ENCODE measurements at places on chromosomes 1 and 21.

DNA sequence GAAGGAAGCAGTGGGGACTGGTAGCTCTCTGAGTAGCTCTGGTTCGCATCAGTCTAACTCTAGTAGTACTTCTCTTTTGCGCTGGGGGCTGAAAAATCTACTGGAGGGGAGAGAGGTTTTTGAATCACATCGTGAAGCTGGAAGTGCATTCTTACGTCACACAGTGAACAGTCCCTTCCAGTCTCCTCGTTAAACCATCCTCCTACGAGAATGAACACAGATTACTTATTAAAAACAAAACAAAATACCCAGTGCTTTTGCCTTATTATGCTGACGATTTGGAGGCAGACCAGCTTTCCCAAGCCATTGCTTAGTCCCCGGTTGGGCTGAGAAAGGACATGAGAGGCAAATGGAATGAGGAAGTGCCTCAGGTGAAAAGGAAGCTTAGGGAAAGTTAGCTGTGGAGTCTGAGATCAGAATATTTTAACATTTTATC lies 16.1 kb downstream of the HUNK start:
- no peak for DNase-seq

- DNase-seq = no peak
Observed at GRCh38 chr1:89781494-89782126, 39.2 kb upstream of the LRRC8D start.

DNA sequence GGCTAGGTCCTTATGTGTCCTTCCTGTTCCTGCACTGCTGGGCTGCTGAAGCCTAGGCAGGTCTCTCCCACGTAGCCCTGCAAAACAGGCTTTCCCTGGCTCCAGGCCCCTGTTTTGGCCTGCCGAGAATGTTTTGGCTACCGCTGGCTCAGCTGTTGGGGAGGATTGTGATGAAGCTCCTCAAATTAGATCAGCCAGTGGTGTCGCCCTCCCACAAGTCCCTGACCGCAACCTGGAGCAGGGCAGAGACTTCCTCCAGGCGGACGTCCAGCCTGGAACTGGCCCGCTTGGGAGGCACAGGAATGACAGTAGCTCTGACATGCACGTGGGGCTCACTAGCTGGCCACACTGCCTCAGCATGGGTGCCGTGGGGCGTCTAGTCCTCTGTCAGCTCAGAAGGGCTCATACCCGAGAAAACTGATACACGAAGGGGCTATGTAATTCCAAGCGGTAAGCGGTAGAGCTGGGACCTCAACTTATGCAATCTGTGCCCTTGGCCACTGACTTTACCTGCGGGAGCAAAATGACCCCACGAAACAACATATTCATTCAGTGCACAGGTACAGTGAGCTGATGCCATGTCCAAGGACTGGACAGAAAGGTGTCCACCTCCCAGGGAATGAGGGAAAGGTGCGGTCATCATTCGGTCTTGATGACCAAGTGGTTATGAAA lies 26.6 kb downstream of the DHRS3 start:
- DNase-seq = no peak

DNA sequence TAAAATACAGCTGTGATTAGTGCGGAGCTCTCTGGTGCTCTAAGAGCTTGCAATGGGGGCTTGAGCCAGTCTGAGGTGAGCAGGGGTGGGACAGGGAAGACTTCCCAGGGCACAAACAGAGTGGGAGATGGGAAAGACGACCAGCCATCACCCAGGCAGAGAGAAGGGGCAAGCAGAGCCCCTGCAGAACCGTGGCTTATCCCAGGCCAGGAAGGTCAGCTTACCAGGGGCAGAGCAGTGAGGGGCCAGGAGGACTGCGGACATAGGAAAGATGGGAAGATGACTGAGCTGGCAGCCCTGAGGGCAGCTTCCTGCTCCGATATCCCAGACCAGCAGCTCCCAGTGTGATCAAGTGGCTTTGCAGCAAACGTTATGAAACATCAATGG lies 55.4 kb upstream of the IFFO2 start:
- no peak for DNase-seq

DNA sequence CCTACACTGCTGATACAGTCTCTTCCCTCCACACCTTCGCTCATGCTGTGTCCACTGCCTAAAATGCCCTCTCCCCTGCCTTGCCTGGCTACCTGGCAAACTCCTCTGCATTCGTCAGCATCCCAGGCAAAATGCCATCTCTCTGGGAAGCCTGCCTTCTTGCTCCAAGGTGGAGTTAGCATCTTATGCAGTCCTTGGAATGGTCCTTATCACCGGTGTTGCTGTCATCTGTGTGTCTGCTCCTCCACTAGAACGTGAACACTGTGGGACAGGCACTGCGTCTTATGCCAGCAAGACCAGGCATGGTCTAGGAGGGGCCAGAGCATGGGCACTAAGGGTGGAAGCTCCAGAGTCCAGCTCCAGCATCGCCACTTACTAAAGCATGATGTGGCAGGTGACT lies 211.8 kb downstream of the MATN1 start:
- DNase-seq = no peak

DNA sequence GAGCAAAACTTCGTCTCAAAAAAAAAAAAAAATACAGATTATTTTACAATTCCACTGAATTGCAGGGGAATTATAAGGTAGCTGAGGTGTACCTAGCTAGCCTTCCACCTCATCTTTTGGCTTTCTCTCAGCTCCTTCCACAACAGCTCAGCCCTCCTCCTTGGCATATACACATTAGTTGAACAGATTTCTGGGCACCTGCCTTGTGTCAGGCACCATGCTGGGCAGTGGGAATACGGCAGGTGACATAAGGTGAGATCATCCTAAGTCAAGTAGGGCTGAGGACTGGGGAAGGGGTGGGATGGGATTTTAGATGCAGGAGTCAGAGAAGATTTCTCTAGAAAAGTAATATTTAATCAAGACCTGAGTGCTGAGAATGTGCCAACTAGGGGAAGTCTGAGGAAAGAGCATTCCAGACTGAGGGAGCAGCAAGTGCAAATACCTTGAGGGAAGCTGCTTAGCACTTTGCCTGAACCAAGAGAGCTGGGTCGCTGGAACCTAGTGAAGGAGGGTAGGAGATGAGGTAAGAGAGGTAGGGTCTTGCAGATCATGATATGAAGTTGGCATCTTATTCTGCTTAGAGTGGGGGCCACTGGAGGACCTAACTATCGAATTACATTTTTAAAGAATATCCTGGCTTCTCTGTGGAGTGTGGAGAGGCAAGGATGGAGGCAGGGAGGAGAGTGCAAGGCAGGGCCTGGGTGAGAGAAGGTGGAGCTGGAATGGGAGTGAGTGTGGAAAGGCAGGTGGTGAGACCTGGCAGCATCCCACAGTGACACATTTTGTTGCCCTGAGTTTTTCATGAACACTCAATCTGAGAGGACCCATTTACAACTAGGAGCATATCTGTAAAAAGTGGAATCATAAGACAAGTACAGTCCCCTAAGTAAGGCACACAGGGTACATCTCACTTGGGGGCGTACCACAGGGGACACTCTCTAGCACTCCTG lies 28.2 kb downstream of the LAMC2 start:
- DNase-seq = no peak

DNA sequence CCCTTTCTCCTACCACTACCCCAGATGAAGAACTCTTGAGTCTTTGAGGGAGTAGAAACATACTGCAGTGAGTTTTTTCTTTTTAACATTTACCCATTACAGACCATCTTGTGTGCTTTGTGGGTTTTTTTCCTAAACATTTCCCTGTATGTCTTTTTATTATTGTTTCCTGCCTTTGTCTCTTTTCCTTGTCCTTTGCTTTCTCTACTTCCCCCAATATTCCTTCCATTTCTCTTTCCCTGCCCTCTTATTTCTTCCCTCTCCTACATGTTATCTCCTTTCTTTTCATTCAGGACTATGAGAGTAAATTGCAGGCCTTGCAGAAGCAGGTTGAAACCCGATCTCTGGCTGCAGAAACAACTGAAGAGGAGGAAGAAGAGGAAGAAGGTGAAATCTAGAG lies 79.1 kb upstream of the PGD start:
- DNase-seq = no peak

- peak; percentile 60 for DNase-seq
Observed at GRCh38 chr1:163068716-163069115, 445 bp upstream of the RGS4 start.

- DNase-seq = no peak
Observed at GRCh38 chr21:35994613-35995012, 65.7 kb downstream of the SETD4 start.

DNA sequence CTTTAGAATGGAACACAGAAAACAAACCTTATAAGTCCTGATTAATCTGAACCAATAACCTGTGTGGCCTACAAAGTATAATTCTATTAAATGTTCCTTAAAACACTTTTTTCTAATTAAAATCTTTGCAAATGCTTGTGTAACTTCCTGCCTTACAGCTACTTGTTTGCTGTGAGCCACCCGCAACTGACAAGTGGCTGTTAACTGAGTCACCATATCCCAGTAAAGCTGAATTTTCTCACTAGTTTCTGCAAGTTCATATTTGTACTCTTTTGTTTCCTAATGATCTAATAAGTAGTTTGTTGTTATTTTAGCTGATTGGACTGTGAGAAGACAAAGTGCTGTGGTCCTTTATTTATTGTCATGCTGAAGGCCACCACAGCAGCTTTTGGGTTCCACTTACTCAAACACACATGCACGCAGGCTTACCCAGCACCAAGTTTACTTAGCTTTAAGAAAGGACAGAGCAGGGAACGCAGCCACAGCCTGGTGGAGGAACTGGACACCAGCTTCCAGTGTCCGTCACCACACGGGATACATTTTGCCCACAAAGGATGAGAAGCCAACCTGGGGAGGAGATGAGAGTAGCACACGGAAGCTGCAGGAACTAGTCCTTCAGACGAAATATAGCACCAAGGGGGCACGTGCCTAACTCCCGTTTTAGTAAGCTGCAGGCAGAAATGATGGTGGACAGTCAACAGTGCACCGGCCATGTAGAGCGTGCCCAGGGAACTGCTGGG lies 47.8 kb downstream of the LCA5L start:
- peak; percentile 8 for DNase-seq

- DNase-seq = no peak
Observed at GRCh38 chr1:22635436-22635835, 992 bp upstream of the C1QA start.

- no peak for DNase-seq
Observed at GRCh38 chr1:74971982-74972381, 162.2 kb upstream of the LHX8 start.

DNA sequence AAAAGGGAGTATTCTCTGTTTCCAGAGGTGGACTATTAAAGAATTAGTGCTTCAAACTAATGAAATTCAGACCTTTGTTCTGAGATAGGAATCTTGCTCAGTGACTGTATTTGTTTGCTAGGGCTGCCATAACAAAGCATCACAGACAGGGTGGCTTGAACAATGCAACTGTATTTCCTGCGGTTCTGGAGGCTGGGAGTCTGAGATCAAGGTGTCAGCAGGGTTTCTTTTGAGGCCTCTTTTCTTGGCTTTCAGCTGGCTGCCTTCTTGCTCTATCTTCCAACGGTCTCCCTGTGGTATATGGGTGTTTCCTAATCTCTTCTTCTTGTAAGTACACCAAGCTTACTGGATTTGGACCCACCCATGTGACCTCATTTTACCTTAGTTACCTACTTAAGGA lies 264.6 kb upstream of the PROX1 start:
- DNase-seq = no peak

- DNase-seq = no peak
Observed at GRCh38 chr1:200873671-200874397, 1.1 kb downstream of the GPR25 start.

DNA sequence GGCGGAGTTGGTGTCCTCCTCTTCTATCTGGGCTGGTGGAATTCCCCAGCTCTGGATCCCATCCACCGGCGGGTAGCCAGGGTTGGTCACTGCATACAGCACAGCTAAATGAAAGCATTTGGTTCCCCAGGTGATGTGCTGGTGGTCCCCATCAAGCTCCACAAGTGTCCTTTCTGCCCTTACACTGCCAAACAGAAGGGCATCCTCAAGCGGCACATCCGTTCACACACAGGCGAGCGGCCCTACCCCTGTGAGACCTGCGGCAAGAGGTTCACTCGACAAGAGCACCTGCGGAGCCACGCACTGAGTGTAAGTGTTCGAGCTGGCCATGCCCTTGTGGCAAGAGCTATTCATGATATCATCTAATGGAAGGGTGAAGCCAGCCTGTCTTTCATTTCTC lies 15.9 kb downstream of the ZBTB8B start:
- no peak for DNase-seq

Measured in fibroblast of lung (primary cell).